NCI-H1694 treated with DMSO at 0.1 percent for 48 hours (cell line): ENCODE measurements at places on chromosomes 12 and 14.

DNA sequence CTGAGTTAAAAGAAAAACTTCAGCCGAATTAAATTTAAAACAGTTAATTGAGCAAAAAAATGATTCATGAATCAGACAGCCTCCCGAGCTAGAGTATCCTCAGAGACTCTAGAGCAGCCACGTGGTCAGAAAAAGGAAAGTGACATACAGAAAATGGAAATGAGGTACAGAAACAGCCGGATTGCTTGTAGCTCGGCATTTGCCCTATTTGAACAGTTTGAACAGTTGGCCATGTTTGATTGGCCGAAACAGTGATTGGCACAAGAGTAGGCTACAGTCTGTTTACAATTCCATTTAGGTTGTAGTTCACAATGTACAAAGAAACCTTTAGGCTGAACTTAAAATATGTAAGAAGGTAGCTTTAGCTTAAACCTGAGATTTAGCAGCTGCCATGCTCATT lies 12.9 kb upstream of the OXA1L start:
- DNase-seq, result no peak

- no peak for DNase-seq
These were observed 264.1 kb downstream of the TTC8 start for GRCh38 chr14:89088530-89088929.

GRCh38 chr14:65972346-65972870 lies 513.8 kb upstream of the CCDC196 start:
- no peak for DNase-seq

DNA sequence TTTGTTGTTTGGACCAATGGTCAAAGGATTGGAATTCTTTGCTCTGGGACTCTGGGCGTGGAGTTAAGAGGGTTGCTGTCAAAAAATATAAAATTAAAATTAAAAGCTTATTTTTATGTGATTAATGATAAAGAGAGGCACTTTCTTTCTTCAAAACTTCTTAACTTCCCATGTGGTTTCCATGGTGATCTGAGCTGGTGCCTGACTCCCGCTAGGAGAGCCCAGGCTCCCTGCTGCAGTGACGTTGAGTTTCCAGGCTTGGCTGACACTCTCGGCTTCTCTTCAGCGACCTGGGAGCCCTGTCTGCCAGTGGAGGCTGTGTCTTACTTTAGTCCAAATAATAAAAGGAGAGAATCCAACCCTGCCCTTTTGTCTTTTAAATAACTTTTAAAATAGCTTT lies 84.4 kb downstream of the GALC start:
- DNase-seq, result no peak
